Stimulated activated CD4-positive, alpha-beta T cell treated with anti-CD3 and anti-CD28 coated beads, Interleukin-4, amount 100 ng/mL, for 48 hours (primary cell): ENCODE measurements at places on chromosomes 5 and 9.

DNA sequence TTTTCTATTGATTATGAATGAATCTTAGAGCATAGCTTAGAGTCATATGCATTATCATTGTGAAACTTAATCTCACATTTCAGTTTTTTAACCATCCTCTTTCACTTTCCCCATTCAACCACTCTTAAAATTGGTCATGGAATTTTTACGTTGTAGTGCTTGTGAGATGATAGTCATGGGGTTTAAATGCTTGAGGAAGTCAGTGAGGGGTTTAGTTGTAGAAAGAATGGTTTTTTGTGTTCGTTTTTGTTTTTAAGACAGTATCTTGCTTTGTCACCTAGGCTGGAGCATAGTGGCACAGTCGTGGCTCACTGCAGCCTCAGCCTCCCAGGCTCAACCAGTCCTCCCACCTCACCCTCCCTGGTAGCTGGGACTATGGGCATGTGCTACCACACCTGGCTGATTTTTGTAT is 19.6 kb downstream of the UGCG start:
- DNase-seq: no peak

DNA sequence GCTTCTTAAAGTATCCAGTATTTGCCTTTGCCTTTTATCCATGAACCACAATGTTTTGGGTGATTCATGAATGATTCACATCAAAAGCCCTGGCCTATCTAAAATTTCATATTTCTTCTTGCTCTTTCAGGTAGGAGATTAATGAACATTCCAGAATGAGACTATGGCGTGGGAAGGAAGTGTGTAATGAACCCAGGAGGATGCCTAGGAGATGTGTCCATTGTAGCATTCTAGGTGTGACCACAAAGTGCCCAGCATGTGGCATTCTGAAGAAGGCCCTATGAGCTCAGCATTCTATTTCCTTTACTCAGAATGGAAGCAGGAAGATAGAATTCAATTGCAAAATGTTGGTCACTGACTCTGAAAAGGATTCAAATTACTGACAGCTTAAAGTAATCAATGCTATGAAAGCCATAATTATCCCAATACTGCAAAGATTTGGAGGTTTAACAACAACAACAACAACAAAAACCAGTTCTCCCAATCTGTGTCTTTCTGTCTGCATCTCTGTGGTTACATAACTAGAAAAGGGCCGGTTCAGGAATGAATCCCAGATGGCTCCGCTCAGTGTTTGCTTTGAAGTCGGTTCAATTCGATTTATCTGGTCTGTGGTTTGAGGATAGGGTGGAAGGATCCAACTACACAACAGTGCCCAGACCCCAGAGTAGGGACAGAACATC is 126.7 kb downstream of the FOXD1 start:
- no peak for DNase-seq

DNA sequence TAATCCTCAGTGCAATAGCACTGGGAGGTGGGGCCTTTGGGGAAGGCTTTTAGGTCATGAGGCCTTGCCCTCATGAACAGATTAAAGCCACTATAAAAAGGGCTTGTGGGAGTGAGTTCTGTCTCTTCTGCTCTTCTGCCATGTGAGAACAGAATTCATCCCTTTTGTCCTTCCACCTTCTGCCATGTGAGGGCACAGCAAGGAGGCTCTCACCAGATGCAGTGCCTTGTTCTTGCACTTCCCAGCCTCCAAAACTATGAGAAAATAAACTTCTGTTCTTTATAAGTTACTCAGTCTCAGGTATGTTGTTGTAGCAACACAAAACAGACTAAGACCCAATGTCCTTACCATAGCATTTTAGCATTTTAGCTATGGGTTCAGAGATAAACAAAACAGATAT is 81.7 kb upstream of the CPLX2 start:
- no peak for DNase-seq

DNA sequence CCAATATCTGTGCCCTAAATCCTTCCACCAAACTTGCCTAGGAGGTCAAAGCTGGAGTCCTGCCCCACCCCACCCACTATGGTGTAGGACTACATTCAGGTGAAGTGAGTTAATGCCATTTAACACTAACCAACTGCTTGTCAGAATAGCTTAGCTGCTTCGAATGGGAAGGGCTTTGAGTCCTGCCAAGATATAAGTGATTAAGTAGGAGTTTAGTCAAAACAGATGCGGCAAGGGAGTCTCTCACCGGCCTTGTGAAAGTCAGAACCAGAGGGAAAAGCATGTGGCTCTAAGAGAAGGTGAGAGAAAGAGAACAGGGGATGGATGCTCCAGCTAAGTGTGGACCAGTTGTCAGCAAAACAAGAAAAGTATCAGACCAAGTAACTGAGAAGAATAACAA is 132.6 kb downstream of the SPOCK1 start:
- DNase-seq: no peak

- DNase-seq: no peak
Observed at GRCh38 chr5:107560377-107560776, 110.4 kb downstream of the EFNA5 start.

DNA sequence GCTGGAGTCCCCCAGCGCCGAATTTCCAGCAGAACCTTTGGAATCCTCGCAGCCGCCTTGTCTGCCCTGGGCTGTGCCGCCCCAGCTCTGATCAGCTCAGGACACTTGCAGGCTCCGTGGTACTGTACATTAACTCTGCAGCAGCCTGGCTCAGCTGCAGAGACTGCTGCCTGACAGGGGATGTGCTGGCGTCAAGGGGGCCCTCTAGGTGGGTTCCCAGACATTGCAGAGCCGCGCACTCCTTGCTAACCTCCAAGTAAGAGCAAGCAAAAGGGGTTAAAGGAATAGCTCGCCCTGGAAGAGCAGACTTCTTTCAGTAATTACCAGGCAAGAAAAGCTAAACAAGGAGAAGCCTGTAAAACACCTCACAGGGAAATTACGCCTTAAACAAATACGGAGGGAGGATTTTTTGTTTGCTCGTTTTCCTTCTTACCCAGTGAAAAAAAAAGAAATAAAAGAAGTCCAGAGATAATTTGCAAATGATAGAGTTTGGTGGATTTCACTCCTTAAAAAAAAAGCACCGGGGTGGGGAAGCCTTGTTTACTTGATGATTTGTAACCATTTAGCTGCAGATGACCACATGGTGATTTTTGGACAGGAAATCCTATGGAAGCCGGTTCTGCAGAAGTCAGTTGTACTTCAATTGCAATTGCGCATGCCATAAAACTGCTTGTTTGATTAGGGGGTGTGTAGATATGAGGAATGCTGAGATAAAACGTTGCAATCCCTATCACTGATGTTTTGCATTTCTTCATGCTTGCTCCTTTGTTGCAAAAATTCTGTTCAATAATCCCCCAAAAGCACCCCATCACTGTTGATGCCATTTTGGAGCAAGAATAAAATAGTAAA is 305.8 kb downstream of the PDE4D start:
- no peak for DNase-seq

- DNase-seq: no peak
Observed at GRCh38 chr9:123695386-123695785, 234.5 kb downstream of the DENND1A start.

DNA sequence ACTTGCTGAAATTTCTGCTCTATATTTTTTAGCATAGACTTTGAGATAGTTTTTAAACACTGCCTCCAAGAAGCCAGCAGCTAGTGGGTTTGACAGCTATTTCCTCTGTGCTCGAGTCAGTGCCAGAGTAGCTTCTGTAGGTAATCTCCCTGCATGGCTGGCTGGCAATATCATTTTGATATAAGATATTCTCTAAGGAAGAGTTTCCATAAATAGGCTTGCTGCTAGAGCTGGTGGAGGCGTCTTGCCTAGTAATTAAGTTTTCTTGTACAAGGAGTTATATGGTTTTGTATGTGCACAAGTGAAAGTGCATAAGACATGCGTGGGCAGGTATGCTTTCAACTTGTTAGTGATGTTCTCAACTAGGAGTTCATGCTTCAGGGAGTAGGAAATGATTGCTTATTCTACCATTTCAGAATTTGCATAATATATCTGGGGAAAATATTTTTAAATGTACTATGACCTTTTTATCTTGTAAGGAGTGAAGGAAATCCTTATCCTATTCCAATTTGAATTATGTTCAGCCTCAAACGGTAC is 74.1 kb upstream of the CCL21 start:
- DNase-seq: no peak

DNA sequence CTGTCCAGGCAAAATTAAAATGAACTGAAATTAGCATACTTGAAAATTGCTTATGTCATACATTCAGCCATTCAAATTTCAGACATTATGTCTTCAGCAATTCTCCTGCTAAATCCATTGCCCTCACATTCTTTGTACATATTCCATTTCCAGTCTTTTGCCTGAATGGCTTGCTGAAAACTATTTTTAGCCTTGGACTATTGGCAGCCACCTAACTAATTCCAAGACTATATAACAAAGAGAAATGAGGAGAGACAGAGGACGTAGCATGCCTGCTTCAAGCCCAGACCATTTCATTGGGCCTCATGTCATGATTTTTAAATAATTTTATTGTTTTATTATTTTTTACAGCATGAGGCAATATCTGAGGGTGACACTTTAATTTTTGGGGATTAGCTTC is 100.3 kb downstream of the MRPS30 start:
- DNase-seq: no peak

DNA sequence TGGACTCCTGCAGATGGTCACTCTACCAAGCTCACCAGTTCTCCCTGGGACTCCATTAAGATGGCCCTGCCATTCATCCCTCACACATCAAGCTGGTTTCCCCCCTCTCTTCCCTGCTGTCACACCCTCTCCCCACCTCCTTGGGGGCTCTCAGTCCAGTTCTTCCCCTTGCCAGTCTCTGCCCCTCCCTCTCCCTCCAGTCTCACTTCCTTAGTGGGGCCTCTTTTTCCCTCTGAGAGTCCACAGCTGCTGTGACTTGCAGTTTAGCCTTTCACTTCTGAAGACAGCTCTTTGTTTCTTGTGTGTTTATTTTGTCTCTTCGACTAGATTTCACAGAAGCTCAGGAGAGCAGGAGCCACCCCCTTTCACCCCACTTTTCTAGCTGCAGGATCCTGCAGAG is 10.5 kb downstream of the DOCK2 start:
- no peak for DNase-seq

GRCh38 chr9:97763874-97764273 is 66.7 kb upstream of the XPA start:
- DNase-seq: no peak

DNA sequence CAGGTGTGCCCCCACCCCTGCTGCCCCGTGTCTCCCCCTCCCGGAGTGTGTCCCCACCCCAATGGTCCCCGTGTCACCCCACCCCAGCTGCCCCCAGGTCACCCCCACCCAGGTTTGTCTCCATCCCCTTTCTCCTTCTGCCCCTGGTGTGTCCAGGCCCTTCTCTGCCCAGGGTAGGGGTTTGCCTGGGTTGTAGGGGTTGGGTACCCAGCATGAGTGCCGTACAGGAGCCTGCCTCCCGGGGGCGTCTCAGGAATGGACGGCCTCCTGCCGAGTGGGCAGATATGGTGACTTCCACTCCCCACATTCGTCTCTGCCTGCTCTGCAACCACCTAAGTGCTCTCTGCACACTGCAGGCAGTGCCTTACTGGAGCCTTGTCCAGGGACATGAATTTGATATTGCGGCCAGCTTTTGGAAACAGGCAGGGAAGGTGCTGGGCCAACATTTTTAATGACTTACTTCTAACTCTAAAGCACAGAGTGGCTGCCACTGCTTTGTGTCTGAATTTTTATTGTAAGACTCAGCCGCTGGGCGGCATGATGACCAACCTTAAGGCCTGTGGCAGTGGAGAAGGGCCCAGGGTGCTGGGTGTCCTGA is 6.7 kb downstream of the LRRC14B start:
- no peak for DNase-seq

GRCh38 chr5:76403766-76404222 is 709 bp downstream of the IQGAP2 start:
- peak; percentile 45 for DNase-seq

DNA sequence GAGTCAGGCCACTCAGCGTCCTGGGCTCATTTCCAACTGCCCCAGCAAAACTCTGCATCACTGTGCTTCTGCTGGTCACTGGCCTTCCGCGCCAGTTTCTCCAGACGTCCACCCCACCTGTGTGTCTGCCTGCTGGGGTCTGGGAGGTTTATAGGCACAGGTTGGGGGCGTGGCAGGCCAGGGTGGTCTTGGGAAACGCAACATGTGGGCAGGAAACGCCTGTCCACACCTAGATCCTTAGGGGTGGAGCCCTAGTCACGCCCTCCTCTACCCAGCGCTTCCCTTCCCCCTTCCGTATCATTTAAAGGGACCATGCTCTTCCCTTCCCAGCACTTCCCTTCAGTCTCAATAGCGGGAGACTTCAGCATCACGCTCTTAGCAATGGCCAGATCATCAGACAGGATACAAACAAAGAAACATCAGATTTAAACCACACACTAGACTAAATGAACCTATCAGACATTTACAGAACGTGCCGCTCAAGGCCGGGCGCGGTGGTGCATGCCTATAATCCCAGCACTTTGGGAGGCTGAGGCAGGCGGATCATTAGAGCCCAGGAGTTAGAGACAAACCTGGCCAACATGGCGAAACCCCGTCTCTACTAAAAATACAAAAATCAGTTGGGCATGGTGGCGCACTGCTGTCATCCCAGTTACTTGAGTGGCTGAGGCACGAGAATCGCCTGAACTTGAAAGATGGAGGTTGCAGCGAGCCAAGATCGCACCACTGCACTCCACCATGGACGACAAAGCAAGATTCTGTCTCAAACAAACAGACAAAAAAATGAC is 11.8 kb upstream of the BTNL9 start:
- DNase-seq: no peak

DNA sequence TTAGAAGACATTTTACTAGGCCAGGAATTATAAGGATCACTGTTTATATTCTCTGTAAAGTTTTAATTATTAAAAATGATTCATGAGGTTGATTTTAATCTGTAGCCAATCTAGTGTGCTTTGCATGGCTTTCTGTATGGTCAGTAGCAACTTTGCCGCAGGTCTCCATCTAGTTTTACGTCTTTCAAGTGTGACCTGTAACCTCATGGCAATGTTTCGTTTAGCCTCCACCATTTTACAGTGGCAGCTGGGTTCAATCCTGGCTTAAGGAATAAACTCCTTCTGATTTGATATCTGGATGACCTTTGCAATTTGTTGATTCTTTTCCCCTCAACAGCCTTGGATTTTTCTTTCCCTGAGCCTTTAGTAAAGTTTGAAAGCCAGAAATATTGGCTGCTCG is 434.5 kb upstream of the CDH9 start:
- no peak for DNase-seq

- DNase-seq: no peak
Observed at GRCh38 chr5:164191240-164191639, 685.8 kb downstream of the MAT2B start.

GRCh38 chr9:137067860-137068538 is 2.4 kb downstream of the SAPCD2 start:
- DNase-seq: peak; percentile 77

DNA sequence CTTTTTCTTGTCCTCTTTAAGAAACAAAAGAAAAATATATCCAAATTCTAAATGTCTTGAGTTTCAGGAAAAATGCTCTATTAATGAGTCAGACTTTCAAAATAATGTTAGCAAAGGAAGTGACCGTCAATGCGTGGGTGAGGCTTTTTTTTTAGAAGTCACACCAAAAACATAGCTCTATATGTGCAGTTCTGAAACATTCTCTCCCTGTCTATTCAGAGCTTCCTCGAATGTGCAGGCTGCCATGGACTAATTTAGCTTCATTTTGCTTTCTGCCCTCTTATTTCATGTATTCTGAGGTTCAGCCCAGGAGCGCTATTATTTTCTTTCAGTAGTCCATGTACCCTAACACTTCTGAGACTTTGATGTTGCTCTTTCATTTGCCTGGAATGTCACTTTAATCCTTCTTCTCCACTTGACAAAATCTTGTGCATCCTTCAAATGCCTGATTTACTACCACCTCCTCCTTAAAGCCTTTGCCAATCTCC is 72.5 kb upstream of the RASA1 start:
- DNase-seq: no peak
